Hippocampal formation (tissue), 2 donors: ENCODE measurements at places on chromosomes 13 and 19.

DNA sequence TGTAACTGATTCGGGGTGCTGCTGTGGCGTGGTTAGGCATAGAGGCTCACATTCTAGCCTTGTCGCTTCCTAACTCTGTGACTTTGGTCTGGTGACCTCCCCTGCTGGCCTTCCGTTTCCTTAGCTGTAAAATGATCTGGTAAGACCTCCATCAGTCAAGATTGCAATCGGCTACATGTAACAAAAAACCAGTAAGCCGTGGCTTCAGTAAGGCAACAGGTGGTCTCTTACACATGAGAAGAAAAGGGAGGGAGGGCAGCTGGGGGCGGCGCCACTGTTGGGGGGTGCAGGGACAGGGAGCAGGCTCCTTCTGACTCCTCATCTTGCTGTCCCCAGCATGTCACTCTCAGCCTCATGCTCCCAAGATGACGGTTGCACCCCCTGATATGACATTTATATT lies 148.0 kb downstream of the SIPA1L3 start:
- DNase-seq, result no peak

GRCh38 chr13:113855012-113855921 lies 8.6 kb downstream of the GAS6 start:
- no peak for DNase-seq

- no peak for DNase-seq
Observed at GRCh38 chr13:95954266-95954665, 98.9 kb downstream of the UGGT2 start.

GRCh38 chr19:49497047-49497788 lies 984 bp downstream of the RPS11 start:
- no peak for DNase-seq

DNA sequence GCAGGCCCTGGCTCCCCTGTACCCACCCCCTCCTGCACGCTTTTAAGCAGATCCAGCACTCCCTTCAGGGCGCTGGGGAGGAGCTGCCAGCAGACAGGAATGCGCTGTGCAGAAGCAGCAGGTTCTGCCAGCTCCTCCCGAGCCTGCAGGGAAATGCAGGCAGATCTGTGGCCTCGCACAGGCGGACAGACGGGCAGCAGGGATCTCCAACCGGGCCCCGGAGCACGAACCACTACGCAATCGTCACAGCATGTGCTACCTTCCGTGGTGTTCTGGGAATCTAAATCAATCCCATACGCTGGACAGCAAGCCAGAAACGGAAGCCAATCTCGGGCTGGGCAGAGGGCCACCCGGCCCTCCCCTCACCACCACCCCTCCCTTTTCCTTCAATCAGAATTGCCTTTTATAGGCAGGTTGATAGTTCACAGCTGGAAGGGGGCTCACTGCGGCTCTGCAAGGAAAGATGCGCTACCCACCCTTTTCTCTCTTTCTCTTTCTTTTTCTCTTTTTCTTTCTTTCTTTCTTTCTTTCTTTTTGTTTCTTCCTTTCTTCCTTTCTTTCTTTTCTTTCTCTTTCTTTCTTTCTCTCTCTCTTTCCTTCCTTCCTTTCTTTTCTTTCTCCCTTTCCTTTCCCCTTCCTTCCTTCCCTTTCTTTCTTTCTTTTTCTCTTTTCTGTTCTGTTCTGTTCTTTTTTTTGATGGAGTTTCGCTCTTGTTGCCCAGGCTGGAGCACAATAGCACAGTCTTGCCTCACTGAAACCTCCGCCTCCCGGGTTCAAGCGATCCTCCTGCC lies 99.9 kb downstream of the GNG7 start:
- DNase-seq, result peak; percentile 50

- DNase-seq, result no peak
Observed at GRCh38 chr19:21109116-21109515, 27.1 kb downstream of the ZNF714 start.

GRCh38 chr19:973726-974563 lies 10.2 kb upstream of the WDR18 start:
- DNase-seq, result no peak

GRCh38 chr13:44040818-44041100 lies 161.1 kb downstream of the LACC1 start:
- no peak for DNase-seq

DNA sequence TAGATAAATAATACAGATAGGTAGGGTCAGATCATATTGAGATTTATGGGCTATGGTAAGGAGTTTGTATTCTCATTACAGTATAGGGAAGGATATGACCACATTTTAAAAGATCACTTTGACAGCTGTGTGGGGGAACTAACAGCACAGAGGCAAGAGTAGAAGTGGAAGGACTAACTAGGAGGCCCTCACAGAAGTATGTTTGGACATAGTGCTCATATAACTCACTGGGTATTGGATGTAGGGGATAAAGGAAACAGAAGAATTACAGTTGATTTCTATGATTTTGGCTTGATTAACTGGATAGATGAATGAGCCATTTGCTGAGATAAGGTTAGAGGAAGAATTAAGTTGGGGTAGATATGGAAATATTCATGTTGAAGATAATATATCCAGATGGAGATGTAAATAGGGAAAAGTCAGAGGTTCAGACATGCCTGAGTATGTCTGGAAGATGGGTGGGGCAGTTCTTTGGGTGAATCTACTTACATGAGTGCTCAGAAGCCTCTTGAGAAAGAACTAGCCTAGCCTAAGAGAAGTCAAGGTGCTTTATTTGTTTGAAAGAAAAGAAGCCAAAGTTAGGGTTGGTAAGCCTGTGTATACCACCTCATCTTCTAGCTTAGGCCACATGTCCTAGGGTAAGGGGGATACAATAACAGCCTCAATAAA lies 133.4 kb downstream of the NDFIP2 start:
- DNase-seq, result no peak
